ENCODE measurements at places on chromosomes 6 and 20.

- no peak for DNase-seq
Observed at GRCh38 chr6:162580619-162581018, 146.9 kb downstream of the PRKN start.

GRCh38 chr6:15147827-15148226 is 98.0 kb upstream of the JARID2 start:
- no peak for DNase-seq

GRCh38 chr6:108752733-108753590 is 95.3 kb upstream of the ARMC2 start:
- no peak for DNase-seq

DNA sequence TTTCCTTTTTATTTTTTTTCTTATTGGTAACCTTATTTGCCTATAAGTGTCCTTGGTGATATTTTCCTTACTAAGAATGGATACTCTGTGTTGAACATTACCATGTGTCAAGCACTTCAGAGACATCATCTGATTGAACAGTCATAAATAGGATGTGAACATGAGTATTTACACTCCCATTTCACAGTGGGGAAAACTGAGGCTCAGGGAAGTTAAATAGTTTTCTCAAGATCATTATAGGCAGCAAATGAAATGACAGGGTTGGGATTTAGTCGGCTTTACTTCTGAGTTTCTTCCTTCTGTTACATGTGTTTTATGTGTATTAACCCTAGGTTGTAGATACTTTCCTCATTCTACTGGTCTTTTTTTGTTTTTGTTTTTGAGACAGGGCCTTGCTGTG is 35.3 kb downstream of the TPX2 start:
- DNase-seq: no peak

GRCh38 chr6:7924867-7925266 is 14.3 kb upstream of the TXNDC5 start:
- DNase-seq: no peak

- peak; percentile 59 for DNase-seq
Observed at GRCh38 chr6:137799950-137800568, 67.0 kb upstream of the TNFAIP3 start.

- DNase-seq: no peak
Observed at GRCh38 chr20:61915101-61915500, 150.6 kb downstream of the TAF4 start.

DNA sequence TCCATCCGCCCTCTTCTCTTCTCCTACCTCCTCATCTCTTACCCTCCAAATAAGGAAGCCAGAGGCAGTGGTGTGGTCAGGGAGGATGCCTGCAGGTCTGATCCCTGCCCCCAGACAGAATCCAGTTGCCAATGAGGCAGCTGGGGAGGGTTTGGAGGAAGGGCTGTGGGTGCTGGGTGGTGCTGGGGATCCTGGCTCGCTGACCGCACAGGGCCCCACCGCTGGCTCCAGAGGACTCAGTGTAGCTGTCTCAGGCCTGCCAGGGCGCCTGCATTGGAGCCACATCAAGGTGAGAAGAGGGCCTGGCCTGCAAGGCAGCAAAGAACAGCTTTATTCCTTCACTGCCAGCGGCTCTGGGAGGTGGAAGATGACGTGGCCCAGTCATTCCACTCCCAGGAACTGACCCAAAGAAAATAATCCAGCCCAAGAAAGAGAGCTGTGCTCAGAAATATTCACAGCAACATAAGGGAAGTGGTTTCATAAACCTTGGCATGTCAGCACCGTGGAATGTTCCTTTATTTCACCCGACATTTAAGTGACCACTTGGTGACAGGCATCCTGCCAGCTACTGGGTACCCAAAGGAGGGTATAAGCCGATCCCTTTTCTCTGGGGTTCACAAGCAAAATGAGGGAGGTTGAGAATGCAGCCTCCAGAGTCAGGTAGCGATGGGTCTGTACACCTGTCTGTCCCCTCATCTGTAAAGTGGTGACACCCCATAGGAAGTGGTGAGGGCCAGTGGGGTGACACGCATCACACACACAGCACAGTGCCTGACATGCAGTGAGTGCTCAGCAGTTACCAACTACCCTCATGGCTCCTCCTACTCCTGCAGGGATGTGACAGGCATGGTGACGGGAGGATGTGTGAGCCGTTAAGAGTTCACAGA is 125.1 kb downstream of the SNX5 start:
- DNase-seq: no peak

- no peak for DNase-seq
Observed at GRCh38 chr6:150150458-150150820, 7.6 kb downstream of the PPP1R14C start.

DNA sequence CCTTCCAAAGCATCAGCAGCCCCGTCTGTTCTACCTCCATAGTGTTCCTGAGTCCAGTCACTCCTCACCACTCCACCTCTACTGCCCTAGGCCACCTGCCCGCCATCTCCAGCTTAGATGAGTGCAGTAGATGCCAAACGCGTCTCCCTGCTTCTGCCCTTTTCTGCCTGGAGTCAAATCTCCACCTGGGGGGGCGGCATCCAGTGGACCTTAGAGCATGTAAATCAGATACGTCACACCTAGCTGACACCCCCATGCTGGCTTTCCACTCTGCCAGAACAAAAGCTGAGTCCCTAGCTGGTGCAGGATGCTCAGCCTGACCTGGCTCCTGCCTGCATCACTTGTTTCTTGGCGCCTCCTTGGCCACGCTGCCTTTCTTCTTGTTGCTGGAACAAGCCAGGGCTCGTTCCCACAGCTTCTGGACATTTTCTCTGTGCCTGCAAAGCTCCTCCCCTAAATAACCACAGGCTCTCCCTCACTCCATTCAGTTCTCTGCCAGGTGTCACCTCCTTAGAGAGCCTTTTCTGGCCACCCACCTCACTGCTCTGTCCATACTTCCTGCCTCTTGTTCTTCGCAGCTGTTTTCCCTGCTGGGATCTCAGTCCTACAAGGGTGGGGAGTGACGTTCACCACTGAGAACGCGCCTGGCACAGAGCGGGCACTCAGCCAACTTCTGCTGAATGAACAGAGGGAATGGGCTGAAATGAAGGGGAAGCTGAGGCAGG is 5.8 kb downstream of the DDR1 start:
- no peak for DNase-seq

- no peak for DNase-seq
Observed at GRCh38 chr20:23116311-23117089, 30.4 kb upstream of the CD93 start.

- no peak for DNase-seq
Observed at GRCh38 chr6:121657972-121658371, 222.5 kb downstream of the GJA1 start.

DNA sequence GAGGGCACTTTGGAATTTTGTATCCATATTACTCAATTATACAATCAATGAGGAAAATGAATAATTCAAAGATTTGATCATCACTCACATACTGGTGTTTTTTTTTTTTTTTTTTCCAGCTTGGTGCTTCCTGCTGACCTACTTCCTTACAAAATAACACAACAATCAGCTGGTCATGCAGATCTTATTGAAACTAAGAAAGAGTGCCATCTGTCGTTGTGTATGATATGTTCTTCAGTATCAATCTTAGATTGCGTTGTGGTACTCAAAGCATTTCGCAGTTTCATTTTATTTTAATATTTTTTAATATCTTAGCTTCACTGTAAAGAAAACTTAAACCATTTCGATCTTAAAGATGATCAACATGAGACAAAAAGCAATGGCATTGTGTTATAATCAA is 155.6 kb downstream of the OGFRL1 start:
- DNase-seq: no peak

DNA sequence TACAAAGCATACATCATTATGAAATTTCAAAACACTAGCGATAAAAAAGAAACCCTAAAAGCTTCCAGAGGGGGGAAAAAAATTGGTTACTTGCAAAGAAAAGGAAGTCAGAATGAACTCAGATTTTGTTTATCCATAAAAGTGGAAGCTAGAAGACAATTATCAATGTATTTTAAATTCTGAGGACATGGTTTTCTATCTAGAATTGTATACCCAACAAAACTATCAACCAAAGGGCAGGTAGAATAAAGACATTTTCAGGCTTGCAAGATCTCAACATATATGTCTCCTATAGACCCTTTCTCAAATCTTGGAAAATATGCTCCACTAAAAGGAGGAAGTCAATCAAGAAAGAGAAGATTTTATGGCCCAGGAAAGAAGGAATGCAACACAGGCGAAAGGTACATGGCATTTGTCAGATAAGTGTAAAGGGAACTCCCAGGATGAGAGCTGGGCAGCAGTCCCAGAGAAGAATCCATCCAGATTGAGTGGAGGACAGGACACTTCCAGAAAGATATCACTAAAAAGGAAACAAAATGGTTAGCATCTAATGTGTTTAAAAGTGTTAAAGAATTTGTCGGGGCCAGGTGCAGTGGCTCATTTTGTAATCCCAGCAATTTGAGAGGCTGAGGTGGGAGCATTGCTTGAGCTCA is 45.4 kb upstream of the ZFAND3 start:
- DNase-seq: no peak

DNA sequence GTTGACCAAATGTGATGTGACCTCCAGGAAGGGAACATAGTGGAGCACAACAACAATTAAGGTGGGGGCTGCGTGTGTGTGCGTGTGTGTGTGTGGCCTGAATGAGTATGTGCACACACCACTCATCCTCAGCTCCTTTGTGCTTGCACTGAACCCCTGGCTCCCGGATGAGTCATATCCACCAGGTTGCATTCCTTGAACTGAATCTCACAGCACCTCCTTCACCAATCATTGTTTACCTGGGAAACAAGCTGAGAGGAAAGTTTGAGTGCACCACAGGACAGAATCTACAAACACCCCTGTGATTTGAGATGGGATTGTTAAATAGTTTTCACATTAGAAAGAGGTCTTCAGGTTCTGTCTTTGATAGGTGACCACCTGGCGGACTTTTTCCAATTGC is 33.7 kb upstream of the GPR6 start:
- DNase-seq: no peak

DNA sequence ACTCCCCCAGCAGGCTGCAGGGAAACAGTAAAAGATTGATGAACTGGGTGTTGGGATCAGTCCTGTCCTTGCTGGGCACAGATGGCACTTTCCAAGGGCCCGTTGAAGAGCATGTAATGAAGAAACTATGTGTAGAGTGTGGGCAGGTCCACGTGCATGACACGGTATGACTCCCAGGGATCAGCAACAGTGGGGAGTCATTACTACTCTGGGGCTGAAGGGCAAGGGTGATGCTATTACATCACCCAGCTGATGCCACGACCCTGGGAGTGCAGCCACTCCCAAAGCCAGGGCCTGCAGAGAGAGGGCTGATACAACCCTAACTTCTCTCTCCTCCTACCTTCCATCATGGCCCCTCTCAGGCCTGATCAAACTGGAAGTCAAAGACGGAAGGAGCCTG is 20.1 kb downstream of the KCNK17 start:
- DNase-seq: no peak
